ENCODE measurements at places on chromosomes 7 and 10. TPM values are rescaled to one million over a fixed set of nuclear protein-coding genes. Genes with fewer than 3 reads are reported as not detected.

The FXYD4 gene
- not detected for total RNA-seq

The MAGI2 gene
- 0.31 TPM for total RNA-seq

The GTPBP4 gene
- total RNA-seq = 158 TPM

The BLNK gene
- total RNA-seq = 1.3 TPM

The BMPR1A gene
- total RNA-seq = 8.4 TPM

The FAS gene
- 33.4 TPM for total RNA-seq

The ADAMTS14 gene
- total RNA-seq = 0.10 TPM

The OR2A7 gene
- total RNA-seq = 1.4 TPM

The COMMD3 gene
- total RNA-seq = 46.8 TPM

The FKBP9 gene
- 0.14 TPM for total RNA-seq

The TMEM26 gene
- not detected for total RNA-seq

The UPK3BL2 gene
- total RNA-seq = 6.4 TPM

The HNRNPA2B1 gene
- 975 TPM for total RNA-seq

The VWA2 gene
- not detected for total RNA-seq

The FAM25A gene
- total RNA-seq = not detected

The NODAL gene
- not detected for total RNA-seq

The LDB3 gene
- total RNA-seq = 0.06 TPM

The CBLL1 gene
- 43.3 TPM for total RNA-seq

The C10orf62 gene
- not detected for total RNA-seq

Measured in activated naive CD8-positive, alpha-beta T cell treated with anti-CD3 and anti-CD28 coated beads for 36 hours (primary cell).